Hematopoietic multipotent progenitor cell treated with erythropoietin and hydrocortisone succinate and interleukin-3 and kit ligand, for 4 days (in vitro differentiated cells): ENCODE measurements at places on chromosomes 1 and 21.

DNA sequence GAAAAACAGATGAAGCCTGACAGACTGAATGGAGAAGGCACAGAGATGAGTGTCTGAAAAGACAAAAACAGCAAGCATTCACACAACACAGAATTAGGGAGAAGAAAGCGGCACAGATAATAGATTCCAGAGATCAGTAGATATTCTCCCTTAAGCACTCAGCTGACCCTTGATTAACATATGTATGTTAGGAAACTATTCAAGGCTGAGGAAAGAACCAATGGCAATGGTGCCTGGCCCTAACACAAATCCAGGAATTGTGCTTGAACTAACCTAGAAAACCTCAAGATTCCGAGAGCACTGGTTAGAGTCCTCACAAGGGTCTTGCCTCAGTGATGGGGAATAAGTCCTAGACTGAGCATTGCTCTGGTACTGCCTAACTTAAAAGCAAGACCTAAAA lies 30.9 kb downstream of the KCNT2 start:
- no peak for DNase-seq

DNA sequence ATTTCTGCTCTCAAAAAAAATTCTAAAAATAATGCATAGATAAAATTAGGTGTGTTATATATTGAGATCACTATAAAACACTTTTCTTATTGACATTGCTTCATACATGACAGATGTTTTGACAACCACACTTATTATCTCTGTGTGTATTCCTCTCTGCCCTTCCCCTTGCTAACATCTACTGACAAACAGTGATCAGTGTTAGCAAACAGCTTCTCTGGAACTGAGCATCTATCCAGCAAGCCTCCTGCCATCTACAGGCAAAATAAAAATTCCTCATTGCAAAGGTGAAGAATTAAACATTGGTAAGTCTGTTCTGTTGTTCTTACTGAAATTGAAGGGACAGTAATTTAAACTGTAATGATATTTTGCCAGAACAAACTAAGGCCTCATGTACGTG lies 2153.9 kb downstream of the NCAM2 start:
- no peak for DNase-seq

DNA sequence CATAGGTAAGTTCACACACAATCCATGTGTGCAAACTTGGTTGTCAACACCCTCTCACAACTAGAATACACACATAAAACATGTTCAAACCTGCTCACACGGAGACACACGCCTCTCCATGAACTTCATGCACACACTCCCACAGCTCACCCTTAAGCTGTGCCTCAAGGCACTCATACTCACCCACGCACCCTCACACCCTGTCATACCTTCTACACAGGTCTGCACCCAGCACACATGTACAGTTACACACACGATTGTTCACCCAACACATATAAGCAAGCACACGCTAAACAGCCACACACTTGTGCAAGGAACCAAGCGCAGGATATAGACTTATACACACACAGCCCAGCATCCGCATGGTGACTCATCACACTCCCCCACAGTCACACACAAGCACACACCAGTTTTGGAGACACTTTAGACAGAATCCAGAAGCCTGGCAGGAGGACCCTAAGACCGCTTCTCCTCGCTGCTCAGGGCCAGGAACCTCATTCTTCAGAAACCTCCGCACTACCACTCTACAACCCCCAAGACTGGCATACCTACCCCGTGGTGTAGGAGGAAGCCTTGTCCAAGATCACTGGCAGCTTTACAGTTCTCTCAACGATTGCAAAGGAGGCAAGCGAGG lies 58.7 kb upstream of the ZC3H12A start:
- DNase-seq: no peak

DNA sequence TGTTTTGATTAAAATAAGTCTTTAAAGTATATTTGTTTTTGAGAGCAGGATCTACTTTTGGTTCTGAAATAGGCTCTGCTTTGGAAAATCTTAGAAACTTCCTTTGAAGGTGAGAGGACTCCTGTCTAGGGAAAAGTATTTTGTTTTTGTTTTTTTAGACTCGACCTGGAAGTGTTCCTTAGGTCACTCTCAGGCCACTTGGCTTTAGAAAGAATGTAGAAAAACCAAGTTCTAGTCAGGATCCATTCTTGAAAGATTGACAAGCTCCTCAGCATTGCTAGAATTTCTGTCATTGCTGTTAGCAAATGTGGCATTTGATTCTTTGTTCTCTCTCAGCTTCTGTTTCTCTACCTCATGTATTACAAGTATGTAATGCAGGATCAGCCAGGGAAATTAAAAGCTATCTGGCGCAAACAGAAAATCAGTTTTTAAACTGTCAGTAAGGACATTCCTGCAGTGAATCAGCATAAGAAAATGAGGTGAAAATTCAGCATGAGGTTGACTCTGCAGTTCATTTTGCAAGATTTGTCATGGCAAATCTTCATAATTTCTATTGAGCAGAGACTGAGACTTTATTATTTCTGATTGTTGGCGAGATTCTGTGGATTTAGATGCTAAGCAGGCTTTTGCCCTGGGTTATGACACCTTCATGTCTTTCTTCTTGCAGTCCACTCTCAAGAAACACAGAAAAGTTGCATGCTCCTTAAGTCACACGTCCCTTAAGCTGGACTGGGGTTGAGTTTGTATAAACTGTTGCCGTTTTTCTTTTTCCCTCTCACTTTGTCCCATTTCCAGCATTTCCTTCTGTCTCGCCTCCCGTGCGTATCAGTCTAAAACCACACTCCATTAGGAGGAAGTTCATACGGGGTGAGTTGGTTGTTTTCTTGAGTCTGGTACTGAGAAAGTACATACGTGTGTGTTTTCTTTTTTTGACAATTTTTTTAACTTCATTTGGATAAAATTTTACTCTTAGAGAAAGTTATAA lies 12.6 kb downstream of the NTPCR start:
- peak; percentile 76 for DNase-seq
